OCI-M1 (cell line): ENCODE measurements at places on chromosomes 7 and 10.
A peak's percentile ranks its signal among the peaks of the same experiment; 100 is the strongest.

- DNase-seq = peak; percentile 28
These were observed 434.3 kb downstream of the MDFIC start for GRCh38 chr7:115356139-115356746.

- DNase-seq = peak; percentile 21
These were observed 96.7 kb downstream of the HTR5A start for GRCh38 chr7:155166673-155167370.

DNA sequence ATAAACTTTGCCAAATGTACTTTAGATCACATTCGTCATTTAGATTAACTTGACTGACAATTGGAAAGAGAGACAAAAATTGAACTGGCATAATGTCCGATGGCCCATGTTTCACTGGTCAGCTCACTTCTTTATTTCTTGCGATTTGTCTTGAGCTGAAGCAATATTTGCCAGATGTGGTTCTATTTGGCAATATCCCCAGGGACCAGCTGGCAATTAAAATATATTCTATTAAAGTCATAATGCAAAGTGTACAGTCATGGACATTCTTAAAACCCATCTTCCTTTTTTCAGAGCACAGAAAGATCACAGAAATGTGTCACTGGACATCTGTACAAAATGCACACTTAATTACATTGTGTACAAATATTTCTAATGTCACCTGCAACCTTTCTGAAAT lies 26.3 kb downstream of the NEBL start:
- no peak for DNase-seq

- DNase-seq = no peak
These were observed 953.0 kb downstream of the GRID1 start for GRCh38 chr10:85413570-85413969.

DNA sequence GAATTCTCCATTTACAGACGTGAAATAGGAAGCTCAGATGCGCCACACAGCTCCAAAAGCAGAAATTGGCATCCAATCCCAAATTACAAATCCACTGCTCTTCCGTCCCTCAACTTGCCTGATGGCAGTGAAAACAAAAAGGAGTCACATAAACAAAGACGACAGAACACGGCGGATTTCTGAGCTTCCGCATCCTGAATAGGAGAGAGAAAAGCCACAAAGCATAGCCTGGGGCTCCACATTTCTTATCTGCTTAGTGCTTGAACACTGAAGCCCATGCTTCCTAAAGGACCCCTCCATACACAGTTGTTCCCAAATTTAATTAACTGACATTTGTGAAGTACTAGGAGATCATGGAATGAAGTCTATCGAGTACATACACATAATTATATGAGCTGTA lies 32.6 kb downstream of the BEND7 start:
- DNase-seq = no peak

DNA sequence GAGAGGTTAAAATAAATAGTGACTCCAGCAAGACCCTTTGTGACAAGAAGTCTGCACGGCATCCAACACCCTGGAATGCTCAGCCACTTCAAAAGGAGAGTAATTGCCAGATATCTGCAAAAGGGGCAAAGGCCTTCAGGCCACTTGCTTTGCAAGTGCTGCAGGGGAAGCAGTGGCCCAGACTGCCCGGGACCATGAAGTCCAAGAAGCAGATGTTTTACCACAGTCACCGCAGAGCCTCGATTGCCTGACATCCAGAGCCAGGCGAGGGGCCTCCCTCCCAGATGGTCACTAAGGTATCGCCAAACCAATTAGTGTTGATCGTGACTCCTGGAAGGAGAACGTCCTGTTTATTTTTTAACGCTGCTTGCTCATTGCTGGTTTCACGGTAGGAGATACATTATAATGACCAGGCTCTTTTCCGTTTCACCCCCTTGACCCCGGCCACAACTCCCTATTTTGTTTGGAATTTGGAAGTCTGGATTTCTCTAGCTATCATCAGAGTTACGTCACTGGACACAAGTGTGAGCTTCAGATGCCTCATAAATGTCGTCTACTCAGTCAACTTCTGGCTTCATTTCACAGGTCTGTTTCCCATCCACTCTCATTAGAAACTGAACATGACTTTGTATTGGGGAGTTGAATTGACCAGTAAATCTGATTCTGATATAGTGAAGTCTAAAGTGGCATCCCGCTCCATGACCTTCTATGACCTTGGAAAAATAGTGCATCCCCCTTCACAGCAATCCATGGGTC lies 276.2 kb downstream of the WDR11 start:
- DNase-seq = no peak

DNA sequence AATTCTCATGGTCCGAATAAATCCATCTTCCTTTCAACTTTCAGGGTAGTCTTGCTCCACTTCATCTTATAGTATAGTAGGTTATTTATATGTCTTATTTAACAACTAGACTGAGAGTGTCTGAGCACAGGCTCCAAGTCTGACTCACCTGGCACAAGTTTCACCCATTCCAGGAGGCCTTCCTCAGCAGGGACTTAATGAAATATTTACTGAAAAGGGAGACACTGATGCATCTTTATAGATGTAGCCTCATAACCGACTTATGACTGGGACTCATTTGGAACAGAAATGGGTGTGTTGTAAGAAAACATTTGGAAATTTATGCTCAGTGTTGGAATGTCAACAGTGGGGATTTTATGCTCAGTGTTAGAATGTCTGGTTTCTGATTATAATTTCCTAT lies 59.9 kb downstream of the CH25H start:
- DNase-seq = no peak

DNA sequence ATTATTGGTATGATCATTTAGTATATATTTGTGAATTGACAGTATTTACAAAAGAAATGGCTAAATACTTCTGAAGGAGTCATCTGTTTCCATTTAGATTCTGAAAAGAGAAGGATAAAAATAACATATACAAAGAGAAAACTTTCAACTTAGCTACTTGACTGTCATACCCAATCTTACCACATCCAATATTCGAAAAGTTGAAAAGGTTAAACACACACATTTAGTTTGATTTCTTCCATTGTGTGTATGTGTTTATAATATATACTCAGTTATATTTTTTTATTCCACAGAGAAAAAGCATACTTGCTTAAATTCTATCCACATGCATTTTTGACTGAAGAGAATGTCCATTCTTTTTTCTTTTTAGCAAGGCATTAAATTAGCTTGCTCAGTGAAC lies 470.7 kb downstream of the TFEC start:
- DNase-seq = no peak

GRCh38 chr7:107262857-107263256 lies 94.1 kb downstream of the HBP1 start:
- DNase-seq = no peak

GRCh38 chr7:80093349-80093748 lies 41.3 kb upstream of the GNAI1 start:
- no peak for DNase-seq

DNA sequence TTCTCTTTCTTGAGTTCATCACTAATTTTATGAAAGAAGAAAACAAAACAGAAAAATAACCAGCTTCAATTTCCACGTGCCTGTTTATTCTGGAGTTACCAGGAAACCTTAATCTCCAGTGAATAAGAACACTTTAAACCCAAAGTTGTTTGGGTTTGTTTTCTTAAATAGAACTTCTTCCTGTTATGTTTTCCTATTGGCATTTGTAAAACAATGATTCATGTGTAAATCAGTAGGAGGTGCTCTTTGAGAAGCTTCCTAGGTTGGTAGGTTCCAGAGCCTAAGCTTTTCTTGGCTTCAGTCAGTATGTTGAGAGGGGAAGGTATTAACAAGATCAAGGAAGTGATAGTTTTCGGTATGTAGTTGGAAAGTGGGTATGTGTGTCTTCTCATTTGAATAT lies 119.0 kb downstream of the BICC1 start:
- peak; percentile 17 for DNase-seq

DNA sequence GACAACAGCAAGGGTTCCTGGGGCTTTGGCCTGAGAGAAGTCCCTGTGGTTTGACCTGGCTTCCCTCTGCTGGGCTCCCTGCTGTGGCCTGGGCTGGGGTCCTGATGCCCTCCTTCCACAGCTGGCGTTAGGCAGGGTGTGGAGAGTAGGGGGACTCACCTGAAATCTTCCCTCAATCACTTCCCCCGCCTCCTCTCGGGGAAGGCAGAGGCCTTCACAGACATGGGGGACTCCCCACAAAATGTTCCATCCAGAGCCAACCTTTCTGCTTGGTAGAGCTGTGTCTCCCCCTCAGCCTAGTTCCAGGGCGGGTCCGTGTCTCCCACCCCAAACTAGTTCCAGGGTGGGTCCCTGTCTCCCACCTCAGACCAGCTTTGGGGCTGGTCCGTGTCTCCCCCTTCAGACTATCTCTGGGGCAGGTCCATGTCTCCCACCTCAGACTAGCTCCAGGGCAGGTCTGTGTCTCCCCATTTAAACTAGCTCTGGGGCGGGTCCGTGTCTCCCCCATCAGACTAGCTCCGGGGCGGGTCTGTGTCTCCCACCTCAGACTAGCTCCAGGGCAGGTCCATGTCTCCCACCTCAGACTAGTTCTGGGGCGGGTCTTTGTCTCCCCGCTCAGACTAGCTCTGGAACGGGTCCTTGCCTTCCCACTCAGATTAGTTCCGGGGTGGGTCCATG lies 2.2 kb downstream of the PVRIG start:
- DNase-seq = no peak

DNA sequence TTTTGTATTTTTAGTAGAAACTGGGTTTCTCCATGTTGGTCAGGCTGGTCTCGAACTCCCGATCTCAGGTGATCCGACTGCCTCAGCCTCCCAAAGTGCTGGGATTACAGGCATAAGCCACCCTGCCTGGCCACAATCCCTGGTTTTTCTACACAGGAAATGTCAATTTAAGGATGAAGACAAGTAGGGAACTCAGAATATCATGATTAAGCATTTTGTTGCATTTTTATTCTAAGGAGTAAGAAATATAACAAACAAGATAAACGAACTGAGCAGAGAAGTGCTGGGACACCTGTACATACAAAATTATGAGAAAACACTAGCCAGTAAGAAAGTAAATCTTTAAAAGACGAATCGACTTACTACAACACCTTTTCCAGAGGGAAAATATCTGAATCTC lies 69.3 kb downstream of the CUBN start:
- DNase-seq = no peak

- no peak for DNase-seq
These were observed 109.8 kb upstream of the WDR11 start for GRCh38 chr10:120741396-120741795.

- DNase-seq = no peak
These were observed 7.1 kb downstream of the FGF8 start for GRCh38 chr10:101768791-101769170.

GRCh38 chr7:72326365-72326764 lies 85.8 kb downstream of the CALN1 start:
- DNase-seq = peak; percentile 16

GRCh38 chr10:129028451-129028850 lies 438.6 kb upstream of the MGMT start:
- DNase-seq = no peak

GRCh38 chr10:97922022-97922758 lies 72.5 kb downstream of the GOLGA7B start:
- no peak for DNase-seq

- DNase-seq = no peak
These were observed 109.4 kb downstream of the ARHGAP22 start for GRCh38 chr10:48495282-48496045.

DNA sequence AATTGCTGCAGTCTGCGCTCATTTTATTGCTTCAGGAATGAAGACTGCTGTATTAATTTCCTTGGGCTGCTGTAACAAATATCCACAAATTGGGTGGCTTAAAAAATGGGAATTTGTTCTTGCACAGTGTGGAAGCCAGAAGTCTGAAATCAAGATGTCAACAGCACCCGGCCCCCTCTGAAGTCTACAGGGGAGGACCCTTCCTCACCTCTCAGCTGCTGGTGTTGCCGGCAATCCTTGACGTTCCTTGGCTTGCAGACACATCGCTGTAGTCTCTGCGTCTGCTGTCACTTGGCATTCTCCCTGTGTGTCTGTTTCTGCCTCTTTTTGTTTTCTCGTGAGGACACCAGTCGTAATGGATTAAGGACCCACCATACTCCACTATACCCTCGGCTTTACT lies 166.2 kb downstream of the PTPN20 start:
- DNase-seq = no peak

- no peak for DNase-seq
These were observed 200.6 kb downstream of the SDK1 start for GRCh38 chr7:3501671-3502070.
